ENCODE measurements at places on chromosomes 6 and 20.

GRCh38 chr6:158799051-158799792, 19.9 kb downstream of the EZR start:
- DNase-seq = no peak

DNA sequence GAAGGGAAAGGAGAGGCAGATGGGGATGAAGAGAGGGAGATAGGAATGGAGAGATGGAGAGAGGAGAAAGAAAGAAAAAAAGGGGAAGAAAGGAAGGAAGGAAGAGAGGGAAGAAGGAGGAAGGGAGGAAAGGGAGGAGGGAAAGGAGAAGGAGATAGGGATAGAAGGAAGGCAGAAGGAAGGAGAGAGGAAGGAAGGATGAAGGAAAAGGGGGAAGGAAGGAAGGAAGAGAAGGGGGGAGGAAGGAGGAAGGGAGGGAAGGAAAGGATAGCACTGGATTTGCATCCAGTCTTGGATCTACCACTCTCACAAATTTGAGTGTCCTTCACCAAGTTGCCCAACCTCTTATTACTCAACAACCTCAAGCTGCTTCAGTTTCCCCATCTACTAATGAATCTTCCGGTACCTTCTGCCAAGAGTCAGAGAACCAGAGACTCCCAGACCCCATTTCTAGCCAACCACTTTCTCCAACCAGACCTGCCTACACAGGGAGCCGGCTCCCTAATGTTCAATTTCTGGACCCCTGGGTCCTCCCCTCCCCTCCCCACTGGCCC, 79.7 kb upstream of the FOXP4 start:
- no peak for DNase-seq

- no peak for DNase-seq
Observed at GRCh38 chr20:43138061-43138770, 51.5 kb downstream of the PTPRT start.

- peak; percentile 70 for DNase-seq
Observed at GRCh38 chr20:44683263-44684046, 31.7 kb upstream of the CCN5 start.

- DNase-seq = peak; percentile 46
Observed at GRCh38 chr20:63740627-63741353, 1.2 kb downstream of the SLC2A4RG start.

DNA sequence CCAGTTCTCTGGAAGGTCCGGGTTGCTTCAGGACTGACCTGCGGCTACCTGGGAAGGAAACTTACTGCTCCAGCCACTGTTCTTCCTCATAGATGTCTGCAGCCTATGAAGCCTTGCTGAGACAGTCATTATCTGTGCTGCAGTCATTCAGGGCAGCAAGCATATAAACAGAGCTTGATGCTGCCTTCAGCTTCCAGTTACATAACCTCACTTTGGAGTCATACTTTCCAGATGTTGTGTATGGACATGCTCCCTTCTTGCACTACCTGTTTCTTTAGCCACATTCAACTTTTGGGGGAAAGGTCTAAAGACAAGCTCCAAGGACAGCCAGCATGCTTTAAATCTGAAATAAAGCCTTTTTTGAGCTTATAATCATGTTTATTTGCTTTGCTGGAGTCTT, 98.1 kb downstream of the SLC24A3 start:
- DNase-seq = no peak

- DNase-seq = no peak
Observed at GRCh38 chr6:119171088-119171841, 92.8 kb upstream of the FAM184A start.

DNA sequence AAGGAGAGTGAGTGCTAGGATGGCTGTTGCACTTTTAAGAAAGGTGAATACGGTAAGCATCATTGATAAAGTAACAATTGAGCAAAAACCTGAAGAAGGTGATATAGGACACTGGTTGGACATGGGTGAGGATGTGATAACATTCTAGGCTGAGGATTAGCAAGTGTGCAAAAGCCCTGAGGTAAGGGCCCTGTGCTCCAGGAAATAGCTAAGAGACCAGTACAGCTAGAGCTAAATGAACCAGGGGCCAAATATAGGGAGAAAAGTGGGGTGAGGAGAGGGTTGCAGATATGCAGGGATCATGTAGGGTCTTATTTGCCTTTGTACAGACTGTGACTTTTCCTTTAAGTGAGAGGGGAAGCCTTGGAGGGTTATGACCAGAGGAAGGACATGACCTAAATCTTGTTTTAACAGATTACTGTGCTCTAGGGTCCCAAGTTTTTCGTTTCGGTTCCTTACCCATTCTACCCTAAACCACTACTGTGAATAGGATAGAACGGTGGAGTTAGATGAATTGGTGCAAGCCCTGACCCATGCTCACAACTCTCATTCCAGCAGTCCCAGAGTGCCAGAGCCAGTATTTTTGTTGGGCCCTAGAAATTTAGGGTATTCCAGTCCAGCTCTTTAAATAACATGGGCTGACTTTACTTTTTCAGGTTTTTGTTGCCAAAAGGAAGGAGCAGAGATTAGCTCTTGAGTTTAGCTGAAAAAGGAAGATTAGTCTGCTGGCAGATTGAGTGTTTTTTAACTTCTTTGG, 10.7 kb downstream of the MAPK14 start:
- DNase-seq = no peak

GRCh38 chr6:147990159-147990558, 352.5 kb upstream of the SASH1 start:
- no peak for DNase-seq

GRCh38 chr6:131950767-131951575, at the start of gene CCN2:
CCN2 (minus strand) TSS chr6:131951372; CDS start chr6:131951172, 200 bp downstream.
- DNase-seq = no peak

DNA sequence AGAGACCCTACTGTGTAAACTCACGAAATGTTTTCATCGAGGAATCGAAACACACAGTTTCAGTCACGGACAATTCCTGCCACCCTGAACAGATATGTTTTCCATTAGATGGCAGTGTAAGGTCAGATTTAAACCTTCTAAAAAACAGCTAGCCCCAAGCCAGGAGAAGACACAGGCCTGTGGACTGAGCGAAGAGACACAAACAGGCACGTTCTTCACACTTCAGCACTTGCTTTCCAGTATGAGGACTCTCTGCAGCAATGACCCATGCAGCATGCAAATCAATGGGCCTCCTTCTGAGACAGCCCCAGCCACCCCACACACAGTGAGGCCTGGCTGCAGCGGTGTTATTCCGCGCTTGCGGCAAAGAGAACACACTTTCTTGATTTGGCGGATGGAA, 31.9 kb downstream of the HUS1B start:
- no peak for DNase-seq

GRCh38 chr6:91241946-91242613, 655.2 kb upstream of the MAP3K7 start:
- DNase-seq = no peak

GRCh38 chr6:113788586-113788985, 68.6 kb upstream of the MARCKS start:
- DNase-seq = no peak

GRCh38 chr6:108946695-108947094, 98.5 kb downstream of the ARMC2 start:
- DNase-seq = no peak

- DNase-seq = no peak
Observed at GRCh38 chr6:31187780-31188194, 17.3 kb upstream of the POU5F1 start.

DNA sequence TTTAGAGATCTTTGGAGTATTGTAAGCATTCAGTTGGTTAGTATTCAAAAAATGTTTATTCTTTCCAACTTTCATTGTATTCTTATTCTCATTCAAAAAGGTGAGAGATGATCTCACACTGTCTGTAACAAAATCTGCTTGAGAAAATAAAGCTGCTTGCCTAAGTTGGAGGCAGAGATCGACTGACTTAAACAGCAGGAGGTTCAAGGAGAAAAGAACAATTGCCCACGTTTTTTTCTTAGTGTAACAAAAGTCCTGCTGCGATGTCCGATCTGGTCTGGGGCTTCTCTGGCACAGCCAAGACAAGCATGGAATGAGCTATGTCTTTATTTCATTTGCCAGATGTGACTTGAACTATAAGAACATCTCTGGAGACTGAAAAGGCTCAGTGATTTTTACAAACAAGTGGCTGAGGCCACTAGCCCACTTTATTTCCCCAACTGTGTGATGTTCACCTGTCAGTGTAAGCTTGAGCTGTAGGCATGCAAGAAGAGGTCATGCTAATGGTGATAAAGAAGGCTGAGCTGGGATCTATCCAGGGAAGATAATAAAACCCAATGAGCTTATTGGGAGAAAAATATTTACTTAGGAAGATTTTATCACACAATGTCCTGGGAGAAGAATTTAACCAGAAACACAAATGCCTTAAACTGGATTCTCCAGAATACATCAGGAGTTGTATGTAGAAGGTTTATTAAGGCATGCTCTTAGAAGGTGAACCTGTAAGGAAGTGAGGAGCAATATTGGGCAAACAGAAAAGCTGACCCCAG, 580.1 kb upstream of the BTBD3 start:
- DNase-seq = no peak

DNA sequence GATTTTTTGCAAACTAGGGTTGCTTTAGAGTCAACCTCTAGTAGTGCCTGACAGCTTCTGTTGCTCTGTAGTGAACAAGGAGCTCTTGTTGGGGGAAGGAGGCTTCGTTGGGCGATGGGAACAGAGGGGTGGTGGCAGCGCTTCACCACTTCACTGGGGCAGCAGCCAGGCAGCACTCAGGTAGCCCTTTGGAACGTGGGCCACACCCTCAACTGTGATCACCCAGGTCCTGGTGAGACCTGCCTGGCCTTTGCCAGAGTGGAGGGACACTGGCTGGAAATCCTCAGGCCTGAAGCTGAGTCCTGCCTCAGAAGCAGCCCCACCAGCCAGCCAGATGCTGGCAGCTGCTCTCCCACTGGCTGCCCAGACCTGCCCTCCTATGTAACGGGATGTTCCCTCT, 10.4 kb upstream of the EDN3 start:
- DNase-seq = no peak

- no peak for DNase-seq
Observed at GRCh38 chr6:70669133-70669532, 1.4 kb downstream of the SMAP1 start.

DNA sequence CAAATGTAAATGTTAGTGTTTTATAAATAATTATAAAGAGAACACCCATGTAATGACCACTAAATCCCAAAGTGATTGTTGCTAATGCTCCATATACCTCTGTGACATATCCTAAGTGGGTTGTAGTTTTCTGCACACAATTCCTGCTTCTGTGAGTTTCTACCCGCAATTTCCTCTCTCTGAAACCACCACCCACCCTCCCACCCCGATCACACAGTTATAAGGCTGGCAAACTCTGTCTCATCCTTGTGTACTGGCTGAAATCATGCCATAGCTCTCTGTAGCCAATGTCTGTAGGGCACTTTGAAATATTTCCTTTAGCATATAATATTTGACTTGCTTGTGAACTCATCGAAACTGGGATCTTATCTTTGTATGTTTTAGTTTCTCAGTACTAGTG, 236.6 kb downstream of the PLCB1 start:
- no peak for DNase-seq

- DNase-seq = no peak
Observed at GRCh38 chr20:32965115-32965514, 39.1 kb downstream of the SUN5 start.

DNA sequence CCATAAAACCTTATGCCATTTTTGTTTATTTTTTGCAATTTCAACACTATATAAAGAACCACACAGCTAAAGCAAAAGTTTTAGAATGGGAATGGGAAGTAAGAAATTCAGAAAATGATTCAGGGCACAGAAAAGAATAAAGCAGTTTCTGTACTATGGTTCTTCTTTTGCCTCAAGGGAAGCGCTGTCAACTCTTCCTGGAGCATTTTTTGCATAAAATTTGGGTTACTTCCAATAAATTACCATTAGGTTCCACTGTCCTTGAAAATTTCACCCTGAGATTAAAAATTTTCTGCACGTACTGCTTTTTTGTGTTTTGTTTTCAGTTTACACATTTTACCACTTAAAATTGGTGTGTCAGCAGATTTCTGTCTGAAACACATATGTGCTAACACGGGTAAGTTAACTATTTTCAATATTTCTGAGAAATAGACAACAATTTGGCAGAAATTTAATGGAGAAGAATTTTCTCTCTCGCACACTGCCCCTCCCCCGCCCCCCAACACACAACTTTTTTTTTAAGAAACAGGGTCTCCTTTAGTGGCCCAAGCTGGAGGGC, 79.6 kb downstream of the ADAT2 start:
- DNase-seq = no peak

DNA sequence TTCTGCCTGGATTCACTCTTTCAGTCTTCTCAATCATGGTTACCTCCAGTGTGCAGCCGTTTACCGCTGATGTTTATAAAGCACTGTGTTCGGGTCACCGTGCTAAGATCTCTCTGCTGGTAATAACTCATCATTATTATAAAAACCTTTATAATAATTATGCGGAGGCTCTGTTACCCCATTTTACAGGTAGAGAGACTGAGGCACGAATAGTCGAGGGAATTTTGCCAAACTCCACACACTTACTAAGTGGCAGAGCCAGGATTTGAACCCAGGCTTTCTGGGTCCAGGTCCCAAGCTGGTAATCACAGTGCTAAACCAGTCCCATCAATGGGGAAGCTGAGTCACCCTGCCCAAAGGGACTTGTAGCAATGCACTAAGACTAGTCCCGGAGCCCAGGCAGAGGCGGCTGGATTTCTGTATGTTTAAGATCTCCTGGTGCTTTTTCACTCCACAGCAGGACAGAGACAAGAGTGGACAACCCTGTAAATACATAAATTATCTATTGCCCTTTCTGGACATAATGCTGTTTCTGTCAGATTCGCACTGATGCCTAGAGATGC, 48.1 kb downstream of the SYNJ2 start:
- DNase-seq = no peak

- DNase-seq = no peak
Observed at GRCh38 chr6:161440299-161440698, 166.4 kb upstream of the AGPAT4 start.

- DNase-seq = no peak
Observed at GRCh38 chr6:157579467-157580031, 198.6 kb downstream of the ZDHHC14 start.

Measured in CD4-positive, alpha-beta T cell treated with Interleukin-6 for 4 hours (primary cell).